GM12892 (cell line): ENCODE measurements at places on chromosomes 11 and 22.

- no peak for DNase-seq
These were observed 5.2 kb downstream of the ARRB1 start for GRCh38 chr11:75346296-75346695.

DNA sequence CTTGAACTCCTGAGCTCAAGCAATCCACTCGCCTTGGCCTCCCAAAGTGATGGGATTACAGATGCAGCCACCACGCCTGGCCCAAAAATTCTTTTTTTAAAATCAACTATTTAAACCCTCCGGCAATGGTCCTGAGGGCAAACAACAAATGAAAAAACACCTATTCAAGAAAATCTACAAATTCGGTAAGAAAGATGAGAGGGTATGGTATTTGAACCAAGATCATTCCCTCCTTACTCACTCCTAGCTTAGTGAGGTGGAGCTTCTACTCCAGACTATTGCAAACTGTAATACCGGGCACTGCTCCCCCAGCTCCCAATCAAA is 2.1 kb downstream of the NF2 start:
- no peak for DNase-seq

DNA sequence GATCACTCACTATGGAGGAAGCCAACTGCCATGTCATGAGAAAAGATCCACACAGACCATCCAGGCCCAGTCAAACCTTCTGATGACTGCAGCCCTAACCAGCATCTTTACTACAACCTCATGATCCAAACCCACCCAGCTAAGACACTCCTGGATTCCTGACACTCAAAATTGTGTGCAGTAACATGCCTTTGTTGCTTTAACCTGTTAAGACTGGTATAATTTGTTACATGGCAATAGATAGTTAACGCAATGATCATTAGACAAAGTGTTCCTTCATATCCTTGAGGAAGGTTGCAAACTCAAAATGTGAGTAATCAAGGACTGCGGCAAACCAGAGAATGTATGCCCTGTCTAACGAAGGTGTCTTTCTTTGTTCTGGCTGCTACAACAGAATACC is 47.1 kb upstream of the CSNK2A3 start:
- DNase-seq: no peak

GRCh38 chr11:79227767-79228755 is 212.8 kb downstream of the TENM4 start:
- DNase-seq: no peak

- DNase-seq: no peak
These were observed 189.0 kb upstream of the MPPED2 start for GRCh38 chr11:30775233-30775522.

DNA sequence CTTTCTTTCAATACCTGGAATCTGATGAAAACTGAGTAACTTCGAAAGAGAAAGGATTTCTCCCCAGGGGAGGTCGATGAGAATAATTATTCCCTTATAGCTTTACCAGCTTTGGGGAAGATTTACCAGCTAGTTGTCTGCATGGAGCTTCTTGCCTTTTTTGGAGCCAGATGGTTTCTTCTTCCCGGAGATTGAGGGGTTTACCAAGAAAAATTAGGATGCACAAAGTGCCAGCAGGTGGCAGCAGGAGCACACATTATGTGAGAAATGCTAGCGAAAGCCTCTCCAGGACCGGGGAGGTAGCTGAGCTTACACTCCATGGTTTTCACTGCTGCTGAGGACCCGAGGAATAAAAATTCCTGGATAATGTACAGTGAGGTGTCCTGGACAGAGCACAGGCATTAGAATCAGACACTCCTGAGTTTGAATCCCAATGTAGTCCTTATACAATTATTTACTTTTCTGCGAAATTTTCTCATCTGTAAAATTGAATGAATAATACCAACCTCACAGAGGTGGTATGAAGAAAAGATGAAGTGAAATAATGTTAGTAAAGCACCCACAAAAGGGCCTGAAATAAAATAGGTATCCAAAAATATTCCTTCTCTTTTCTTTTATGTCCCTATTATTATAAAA is 46.0 kb upstream of the PARVA start:
- no peak for DNase-seq

DNA sequence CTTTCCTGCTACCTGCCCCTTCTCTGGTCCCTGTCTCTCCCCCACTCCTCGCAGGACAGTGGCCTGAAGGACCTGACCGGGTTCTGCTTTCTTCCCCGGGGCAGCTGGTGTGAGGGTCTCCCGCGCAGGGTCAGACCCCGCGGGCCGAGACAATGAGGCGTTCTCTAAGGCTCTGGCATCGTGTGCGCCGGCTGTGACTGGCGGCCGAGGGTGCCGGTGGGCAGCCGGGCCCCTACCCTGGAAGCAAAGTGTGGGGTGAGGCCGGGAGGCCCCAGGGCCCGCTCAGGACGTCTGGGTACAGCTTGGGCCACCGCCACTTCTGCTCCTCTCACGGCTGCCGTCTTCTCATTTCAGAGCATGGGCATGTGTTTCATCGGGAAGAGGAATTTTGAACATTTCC is 16.3 kb downstream of the TRMU start:
- no peak for DNase-seq

GRCh38 chr11:88626216-88626615 is 288.7 kb upstream of the CTSC start:
- DNase-seq: no peak

DNA sequence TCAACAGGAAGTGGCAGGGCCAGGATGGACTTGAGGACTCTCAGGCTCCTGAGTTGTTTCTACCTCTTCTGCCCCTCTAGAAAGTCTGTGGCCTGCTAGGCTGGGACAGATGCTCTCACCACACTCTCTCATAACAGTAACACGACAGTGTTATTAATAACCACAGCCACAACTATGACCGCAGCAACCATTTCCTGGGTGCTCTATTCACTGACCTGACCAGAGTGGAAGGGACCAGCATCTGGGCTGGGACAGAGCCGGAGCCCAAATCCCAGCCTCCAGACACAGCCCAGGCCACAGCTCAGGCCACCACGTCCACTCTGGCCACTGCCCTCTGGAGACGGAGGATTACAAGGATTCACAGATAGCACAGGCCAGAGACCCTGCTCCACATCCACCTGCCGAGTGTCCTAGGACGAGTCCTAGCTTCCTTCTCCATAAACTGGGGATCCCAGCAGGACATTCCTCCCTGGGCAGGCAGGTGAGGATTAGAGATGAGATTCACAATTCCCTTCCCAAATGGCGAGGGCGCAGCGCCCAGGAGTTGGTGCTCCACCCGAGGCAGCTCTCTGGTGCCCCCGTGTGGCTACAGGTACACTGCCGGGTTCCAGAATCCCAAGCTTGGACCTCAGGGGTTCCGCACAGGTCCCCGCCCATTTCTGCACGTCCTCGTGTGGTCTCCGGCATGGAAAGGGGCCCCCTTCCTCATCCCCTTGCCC is 7.1 kb downstream of the PNPLA5 start:
- peak; percentile 72 for DNase-seq

GRCh38 chr11:86230921-86231434 is 13.6 kb upstream of the EED start:
- no peak for DNase-seq

GRCh38 chr11:35980686-35981390 is 37.0 kb downstream of the LDLRAD3 start:
- no peak for DNase-seq

- no peak for DNase-seq
These were observed 1235.7 kb downstream of the BRD1 start for GRCh38 chr22:48592066-48592345.

DNA sequence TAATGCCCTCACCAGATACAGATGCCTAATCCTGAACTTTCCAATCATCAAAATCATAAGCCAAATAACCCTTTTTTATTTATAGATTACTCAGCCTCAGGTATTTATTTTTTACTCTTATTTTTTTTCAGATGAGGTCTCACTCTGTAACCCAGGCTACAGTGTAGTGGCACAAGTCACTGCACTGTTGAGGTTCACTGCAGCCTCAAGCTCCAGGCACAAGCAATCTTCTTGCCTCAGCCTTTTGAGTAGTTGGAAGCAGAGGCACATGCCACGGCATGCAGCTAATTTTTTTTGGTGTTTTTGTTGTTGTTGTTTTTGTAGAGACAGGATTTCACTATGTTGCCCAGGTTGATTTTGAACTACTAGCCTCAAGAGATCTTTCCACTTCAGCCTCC is 49.5 kb downstream of the TTC28 start:
- DNase-seq: no peak

DNA sequence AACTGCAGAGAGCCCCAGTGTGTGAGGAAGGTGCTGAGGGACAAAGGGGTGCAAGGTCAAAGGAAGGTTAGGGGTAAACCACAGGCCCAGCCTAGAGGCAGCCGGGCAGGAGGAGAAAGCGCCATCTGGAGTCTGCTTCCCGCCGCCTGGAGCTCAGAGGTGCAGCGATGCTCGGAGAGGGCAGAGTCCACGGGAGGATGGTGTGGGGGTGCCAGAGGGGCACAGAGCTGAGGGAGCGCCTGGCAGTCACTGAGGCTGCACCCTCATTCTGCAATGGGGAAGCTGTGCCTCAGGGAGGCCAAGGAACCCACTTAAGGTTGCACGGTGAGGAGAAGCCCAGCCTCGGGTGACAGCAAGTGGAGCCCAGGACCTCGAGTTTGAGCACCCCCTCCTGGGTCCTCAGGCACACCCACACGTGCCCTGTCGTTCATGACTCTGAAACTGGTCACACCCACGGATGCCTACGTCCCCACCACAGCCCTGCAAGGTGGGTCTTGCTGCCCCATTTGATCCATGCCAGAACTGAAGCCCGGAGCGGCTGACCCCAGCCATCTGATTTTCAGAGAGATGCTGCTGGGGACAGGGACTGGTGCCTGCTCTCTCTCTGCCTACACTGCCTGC is 1.6 kb downstream of the IL2RB start:
- no peak for DNase-seq

DNA sequence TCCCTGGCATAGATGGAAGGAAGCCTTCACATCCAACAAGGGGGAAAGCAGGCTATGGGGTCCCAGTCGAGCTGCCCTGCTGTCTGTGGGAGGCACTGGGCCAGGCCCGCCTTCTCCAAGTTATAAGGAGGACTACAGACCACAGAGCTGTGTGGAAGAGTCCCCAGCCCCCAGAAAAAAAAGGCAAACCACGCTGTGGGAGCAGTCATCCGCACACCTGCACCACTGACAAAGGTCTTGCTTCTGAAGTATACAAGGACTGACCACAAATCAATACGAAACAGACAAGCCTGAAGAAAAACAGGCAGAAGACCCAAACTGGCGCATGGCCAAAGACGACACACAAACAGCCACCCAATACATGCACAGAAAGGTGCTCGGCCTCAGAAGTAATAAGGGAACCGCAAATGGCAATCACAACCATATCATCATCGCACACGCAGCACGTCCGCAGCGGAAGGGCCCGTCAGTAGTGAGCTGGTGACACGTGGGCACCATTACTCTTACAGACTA is 384.1 kb downstream of the CTTN start:
- no peak for DNase-seq

GRCh38 chr11:43298397-43298796 is 13.4 kb upstream of the API5 start:
- DNase-seq: no peak

DNA sequence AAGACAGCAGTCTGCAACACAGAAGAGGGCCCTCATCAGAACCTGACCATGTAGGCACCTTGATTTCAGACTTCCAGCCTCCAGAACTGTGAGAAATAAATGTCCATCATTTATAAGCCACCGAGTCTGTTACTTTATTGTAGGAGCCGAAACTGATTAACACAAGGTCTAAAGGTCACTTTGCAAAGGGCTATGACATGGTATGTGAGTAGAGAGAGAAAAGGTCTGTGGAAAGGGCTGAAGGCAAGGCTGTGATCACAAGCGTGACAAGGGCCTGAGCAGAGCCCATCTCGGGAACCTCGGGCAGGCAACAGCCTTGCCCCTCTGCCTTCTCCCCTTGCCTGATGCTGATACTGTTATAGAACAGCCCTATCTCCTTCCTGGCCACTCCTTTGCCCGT is 73.4 kb upstream of the TEAD1 start:
- DNase-seq: no peak

DNA sequence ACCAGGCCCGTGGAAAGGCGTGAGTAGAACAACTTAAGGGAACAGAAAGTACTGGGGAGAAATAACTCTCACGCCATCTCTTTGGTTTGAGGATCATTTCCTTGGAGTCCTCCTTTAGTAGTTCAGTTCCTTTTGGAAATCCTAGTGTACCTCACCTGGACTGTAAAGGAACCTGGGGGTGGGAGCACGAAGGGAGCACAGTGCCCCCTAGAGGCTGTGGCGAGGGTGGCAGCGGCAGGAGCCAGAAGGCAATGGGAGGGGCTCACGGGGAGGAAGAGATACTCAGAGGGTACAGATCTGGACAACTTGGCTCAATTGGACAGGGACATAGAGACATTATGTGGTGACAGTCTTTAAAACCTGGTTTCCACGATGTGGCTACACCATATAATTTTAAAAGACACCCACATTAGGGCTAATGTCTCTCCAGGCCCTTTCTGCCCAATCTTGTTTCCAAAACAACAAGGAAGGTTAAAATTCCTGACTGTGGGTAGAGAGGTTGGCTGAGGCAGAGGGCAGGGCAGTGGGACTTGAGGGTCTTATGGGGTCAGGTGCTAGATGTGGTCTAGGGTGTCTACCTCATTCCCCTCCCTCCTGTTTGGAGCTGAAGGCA is 87.0 kb downstream of the CSNK2A3 start:
- peak; percentile 59 for DNase-seq

DNA sequence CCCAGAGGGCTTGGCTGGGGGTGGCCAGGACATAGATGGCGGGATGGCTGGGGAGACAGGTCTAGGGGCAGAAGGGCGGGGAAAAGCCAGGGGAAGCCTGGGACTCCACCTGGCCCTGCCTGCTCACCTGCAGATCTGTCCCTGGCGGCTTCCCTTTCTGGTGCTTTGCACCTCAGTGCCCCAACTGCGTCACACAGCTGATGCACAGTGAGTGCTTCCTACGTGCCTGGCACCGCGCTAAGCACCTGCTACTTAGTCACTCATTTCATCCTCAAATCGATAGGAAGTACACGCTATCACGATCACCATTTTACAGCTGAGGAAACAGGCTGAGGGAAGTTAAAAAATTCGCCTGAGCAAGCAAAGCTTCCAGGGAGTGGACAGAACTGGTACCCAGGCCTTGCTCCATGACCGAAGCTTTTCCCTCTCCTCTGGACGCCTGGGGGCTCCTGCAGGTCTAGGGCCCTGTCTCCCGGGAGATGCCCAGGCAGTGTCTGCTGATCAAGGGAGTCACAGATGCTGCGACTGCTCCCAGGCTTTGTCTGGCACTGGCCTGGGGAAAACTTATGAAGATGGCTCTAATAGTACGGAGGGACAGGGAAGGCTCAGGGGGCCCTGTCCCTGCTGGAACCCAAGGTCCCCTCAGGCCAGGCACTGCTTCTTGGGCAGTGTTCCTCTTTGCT is 63.0 kb upstream of the TTLL12 start:
- DNase-seq: no peak

- no peak for DNase-seq
These were observed 84.0 kb downstream of the SWAP70 start for GRCh38 chr11:9747828-9748227.

- DNase-seq: no peak
These were observed 24.9 kb downstream of the SCUBE2 start for GRCh38 chr11:9066433-9066925.
